ENCODE measurements at places on chromosomes 12 and 14.

DNA sequence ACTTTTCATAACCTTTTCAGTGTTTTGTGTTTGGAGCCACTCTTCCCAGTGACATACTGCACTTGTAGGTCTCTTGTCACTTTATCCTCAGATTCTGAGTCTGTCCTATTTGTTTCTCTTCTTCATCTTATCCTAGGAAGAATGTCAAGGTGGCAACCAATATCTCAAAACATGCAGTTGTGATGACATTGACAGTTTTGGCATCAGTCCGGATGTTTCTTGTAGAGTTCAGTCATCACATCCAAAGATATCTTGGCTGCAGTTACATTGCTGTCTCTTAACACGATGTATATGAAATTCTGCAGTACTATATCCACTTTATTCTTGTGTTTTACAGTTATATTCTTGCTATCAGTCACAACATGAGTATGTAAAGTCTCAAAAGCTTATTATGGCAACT is 6.4 kb downstream of the ADIPOR2 start:
- DNase-seq, result no peak

DNA sequence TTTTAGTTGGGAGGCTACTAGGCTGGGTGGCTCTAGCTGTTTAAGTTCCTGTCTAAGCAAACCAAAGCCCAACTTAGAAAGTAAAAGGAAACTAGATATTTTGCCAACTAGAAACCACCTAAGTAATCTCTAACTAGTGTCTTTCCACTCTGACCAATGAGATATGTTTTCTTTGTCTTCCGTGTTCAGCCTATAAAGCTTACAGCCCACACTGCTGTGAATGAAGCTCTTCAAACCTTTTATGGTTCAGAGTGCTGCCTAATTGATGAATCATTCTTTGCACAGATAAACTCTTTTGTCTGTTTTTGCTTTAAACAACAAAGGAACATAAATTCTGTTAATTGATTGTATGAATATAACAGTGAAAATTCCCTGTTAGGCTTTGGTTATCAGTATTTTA is 66.1 kb downstream of the FUT8 start:
- peak; percentile 13 for DNase-seq

GRCh38 chr12:25119020-25119419 is 75.9 kb downstream of the DNAI7 start:
- no peak for DNase-seq

DNA sequence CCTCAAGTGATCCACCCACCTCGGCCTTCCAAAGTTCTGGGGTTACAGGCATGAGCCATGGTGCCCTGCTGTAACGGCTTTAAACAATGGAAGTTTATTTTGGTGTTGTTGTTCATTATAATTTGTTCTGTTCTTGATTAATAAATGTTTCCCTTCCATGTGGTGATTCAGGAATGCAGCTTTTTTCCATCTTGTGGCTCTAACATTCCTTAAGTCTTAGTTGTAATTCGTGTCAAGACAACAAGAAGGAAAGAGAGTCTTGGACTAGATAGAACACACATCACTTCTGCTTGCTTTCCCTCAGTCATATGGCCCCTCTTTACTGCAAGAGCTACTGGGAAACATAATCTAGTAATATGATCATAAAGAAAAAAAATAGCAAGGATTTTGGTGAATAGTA is 211.6 kb downstream of the SLC6A15 start:
- no peak for DNase-seq

GRCh38 chr12:28040246-28040645 is 67.7 kb upstream of the PTHLH start:
- no peak for DNase-seq

DNA sequence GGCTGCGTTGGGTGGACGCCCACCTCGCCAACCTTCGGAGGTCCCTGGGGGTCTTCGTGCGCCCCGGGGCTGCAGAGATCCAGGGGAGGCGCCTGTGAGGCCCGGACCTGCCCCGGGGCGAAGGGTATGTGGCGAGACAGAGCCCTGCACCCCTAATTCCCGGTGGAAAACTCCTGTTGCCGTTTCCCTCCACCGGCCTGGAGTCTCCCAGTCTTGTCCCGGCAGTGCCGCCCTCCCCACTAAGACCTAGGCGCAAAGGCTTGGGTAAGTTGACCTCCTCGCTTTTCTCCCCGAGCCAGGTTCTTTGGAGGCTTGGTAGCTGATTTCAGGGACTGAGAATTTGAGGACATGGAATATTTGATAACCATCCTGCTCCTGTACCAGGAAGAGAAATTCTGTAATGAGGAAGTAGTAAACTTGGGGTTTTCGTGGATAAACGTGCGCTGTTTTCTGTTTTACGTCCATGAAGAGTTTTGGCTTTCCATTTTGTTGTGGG is 530 bp downstream of the APAF1 start:
- peak; percentile 15 for DNase-seq

- no peak for DNase-seq
Observed at GRCh38 chr12:77953528-77954205, 123.0 kb downstream of the NAV3 start.

GRCh38 chr12:120252071-120252906 is 13.2 kb downstream of the PXN start:
- DNase-seq, result peak; percentile 83

DNA sequence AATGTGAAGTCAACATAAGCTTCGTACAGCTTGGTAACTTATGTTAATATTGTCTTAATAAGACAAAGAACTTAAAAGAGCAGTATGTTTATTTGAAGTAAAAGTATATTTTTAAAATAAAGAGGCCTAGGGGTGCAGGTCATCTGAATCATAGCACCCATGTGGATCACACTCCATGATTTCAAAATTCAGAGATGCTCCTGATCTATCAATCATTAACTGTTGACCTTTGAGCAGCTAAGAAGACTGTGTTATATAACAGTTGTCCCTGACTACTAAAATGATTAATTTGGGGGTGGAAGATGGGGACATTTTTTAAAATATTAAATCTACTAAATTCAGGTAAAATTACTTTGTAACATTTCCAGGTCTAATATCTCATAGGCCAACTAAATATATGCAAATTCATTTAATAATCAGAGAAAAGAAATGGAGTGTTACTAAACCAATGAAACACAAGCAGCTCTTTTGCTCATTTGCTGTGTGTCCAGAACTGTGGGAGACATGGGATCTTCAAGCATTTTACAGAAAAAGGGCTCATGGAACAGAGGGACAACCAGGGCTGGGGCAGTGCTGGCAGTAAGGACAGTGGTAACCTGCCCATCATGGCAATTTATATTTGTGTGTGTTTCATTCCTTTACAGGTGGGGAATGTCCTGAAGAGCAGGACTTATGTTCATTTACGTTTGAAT is 120.7 kb upstream of the PCED1B start:
- DNase-seq, result no peak

- no peak for DNase-seq
Observed at GRCh38 chr12:49489720-49490119, 49.1 kb upstream of the KCNH3 start.

GRCh38 chr12:124632519-124632984 is 65.1 kb upstream of the NCOR2 start:
- no peak for DNase-seq

GRCh38 chr14:57066463-57066862 is 202.2 kb downstream of the EXOC5 start:
- no peak for DNase-seq

- DNase-seq, result no peak
Observed at GRCh38 chr12:69901221-69901905, 76.3 kb downstream of the MYRFL start.

- DNase-seq, result no peak
Observed at GRCh38 chr12:105907982-105908381, 230.8 kb downstream of the NUAK1 start.

DNA sequence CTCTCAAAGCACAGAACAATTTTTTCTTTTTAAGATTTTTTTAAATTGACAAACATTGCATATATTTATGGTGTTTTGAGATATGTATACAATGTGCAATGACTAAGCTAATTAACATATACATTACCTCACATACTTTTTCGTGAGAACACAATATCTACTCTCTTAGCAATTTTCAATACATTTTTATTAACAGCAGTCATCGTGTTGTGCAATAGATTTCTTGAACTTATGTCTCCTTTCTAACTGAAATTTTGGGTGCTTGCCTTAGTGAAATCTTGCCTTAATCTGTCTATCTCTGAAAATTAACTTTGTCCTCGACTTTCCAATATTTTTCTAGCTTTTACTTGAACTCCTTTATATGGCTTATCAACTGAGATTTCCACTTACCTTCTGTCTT is 6.8 kb downstream of the OR10A7 start:
- no peak for DNase-seq

DNA sequence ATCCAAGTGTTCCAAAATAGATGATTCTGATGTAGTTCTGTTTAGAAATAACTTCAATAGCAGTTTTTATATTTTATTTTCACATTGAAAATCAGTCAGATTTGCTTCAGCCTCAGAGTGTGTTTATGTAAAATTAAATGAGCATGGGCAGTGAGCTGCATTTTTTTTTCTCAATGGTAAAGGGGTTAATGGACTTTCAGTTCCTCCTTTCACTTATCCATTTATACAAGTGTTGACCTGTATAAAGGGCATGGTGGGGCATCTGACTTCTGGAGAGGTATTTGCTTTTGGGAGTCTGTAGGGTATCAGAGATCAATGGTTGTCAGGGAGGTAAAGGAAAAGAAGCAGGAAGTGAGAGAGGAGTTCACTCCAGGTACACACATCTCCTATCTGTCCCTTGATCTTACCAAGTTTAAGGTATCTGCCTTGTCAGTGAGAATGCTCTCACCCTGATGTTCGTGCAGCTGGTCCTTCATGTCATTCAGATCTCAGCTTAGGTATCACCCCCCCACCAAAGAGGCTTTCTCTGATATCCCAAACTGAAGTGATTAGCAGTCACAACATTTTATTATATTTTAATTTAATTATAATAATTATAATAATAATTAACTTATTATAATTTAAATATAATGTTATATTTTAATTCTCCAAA is 181.6 kb upstream of the LMNTD1 start:
- DNase-seq, result no peak

- DNase-seq, result no peak
Observed at GRCh38 chr14:26926585-26926984, 328.8 kb upstream of the NOVA1 start.

GRCh38 chr12:47145188-47145587 is 65.4 kb upstream of the AMIGO2 start:
- no peak for DNase-seq

- DNase-seq, result no peak
Observed at GRCh38 chr12:112191840-112192321, 66.5 kb downstream of the TRAFD1 start.

- no peak for DNase-seq
Observed at GRCh38 chr14:101249676-101250036, 311.6 kb upstream of the DIO3 start.

DNA sequence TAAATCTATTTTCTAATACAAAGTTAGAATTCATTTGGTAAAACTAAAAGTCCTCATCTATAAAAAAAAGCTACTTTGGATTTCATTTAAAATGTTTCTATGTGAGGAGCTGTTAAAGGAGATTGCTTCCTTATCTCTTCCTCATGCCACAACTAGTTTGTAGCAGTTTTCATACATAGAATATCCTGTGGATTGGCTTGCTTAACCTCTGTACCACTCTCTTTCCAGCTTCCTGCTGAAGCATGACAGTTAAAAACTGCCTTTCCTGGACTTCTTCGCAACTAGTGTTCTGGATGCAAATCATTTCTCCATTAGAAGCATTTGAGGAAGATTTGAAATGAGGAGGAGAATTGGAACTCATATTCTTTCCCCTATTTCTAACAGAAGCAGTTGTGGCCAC is 49.6 kb downstream of the ST8SIA1 start:
- DNase-seq, result no peak

DNA sequence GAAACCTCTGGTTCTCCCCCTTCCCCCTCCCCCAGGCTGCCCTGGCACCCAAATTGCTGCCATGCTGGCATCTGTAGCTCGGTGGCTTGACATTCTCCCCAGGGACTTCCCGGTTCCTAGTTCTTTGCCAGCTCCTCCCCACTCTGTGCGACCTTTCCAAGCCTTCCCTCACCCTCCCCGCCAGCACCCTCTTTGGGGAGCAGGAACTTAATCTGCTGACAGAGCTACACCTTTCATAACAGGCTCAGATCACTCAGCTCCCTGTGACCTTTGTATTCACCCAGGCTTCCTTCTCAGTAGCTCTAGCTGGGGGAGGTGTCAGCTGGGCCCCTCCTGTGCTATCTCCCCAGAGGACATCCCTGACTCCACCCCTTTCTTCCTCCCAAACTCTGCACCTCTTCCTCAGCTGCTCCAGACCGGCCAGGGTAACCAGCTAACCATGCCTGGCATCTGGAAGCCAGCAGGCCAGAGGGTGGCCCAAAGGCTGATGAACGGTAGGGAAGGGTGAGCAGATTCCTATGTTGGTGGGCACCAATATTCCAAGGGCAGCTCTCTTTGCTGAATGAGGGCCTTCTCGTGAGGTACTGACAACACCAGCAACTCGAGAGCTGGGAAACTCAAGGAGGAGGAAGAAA is 1.8 kb upstream of the COX14 start:
- peak; percentile 20 for DNase-seq

- DNase-seq, result no peak
Observed at GRCh38 chr14:96405677-96406076, 13.7 kb downstream of the AK7 start.

- DNase-seq, result no peak
Observed at GRCh38 chr12:108750526-108750925, 19.2 kb upstream of the CORO1C start.

DNA sequence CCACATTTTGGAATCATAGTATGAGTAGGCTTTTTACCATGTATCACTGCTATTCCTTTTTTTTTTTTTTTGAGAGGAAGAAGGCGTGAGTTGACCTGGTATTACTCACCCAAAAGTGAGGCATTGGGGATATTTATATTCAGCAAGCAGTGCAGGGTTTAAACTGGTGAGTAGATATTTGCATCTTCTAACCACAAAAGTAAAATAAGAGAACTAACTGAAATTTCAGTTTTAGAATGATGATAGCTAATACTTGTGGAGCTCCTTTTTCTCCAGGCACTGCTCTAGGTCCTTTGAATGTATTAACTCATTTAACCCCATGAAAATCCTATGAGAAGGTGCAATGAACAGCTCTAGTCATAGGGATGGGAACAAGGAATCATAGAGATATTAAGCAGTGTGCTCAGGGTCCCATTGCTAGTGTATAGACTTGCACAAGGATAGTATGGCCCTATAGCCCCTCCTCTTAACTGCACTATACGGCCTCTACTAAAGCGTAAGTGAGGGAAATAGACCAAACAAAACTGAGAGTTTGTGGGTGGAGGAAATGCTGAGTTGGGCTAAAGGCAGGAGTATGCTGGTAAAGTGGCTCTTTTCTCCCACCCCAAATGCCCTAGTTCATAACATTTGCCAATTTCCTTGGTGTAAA is 104.3 kb upstream of the MAX start:
- peak; percentile 29 for DNase-seq

DNA sequence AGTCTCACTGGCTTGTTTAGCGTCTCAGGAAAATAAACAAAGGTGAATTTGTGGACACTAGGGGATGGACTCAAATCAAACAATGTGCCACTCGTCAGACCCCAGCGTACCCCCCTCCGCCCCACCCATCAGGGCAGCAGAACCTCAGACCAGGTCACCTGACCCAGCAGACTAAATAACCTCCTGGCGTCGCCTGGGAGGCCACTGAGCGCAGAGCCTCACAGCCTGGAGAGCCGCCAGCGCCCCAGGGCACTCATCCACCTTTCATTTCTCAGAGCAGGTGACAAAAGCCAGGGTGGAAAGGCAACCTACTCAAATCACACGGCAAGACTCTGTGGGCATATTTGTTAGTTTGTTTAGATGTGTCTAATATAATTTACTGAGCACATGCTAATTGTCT is 100.9 kb downstream of the DICER1 start:
- DNase-seq, result no peak

All from activated naive CD4-positive, alpha-beta T cell treated with anti-CD3 and anti-CD28 coated beads for 36 hours (primary cell).